Omental fat pad (tissue), 4 donors: ENCODE measurements at places on chromosomes 4 and X. TPM values are rescaled to one million over a fixed set of nuclear protein-coding genes. Genes with fewer than 3 reads are reported as not detected.

The HTATSF1 gene
- 42.6 TPM for total RNA-seq

The IDH3G gene
- 71.9 TPM for total RNA-seq

GRCh38 chr4:24423670-24424069 lies 160.7 kb downstream of the DHX15 start:
- DNase-seq, result no peak

- no peak for DNase-seq
These were observed 13.4 kb upstream of the PCSK1N start for GRCh38 chrX:48848847-48849246.

DNA sequence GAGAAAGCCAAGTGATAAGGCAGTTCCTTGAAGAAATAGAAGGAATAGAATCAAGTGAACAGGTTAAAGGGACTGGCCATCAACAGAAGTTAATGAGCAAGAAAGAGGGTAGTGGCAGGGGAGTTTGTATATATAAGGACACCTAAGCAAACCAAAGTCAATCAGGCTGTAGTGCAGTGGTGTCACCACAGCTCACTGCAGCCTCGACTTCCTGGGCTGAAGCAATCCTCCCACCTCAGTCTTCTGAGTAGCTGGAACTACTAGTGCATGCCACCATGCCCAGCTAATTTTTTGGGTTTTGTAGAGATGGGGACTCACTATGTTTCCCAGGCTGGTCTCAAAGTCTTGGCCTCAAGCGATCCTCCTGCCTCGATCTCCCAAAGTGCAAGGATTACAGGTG lies 15.9 kb downstream of the ACOT9 start:
- DNase-seq, result no peak
